Activated naive CD4-positive, alpha-beta T cell (primary cell): ENCODE measurements at places on chromosomes 3 and 15.
A peak's percentile ranks its signal among the peaks of the same experiment; 100 is the strongest.

- no peak for DNase-seq
These were observed 8.4 kb downstream of the SOX2 start for GRCh38 chr3:181719991-181720680.

GRCh38 chr3:142355692-142356091 is 92.1 kb downstream of the XRN1 start:
- no peak for DNase-seq

DNA sequence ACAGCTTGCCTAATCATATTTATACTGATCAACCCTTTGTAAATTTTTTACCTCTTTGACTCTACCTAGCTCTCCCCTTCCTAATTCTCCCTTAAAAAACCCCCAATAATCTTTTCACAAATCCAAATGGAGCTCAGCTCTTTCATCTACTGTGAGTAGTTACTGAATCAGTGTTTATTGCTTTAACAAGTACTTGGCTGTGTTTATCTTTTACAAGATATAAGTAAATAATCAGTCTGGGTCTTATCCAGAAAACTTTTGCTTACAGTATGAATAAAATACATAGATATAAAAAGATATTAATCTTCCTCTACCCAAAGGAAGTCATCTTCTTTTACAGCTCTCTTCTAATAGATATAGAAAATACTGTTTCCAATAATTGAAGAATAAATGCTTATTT is 366.4 kb downstream of the RAP2B start:
- no peak for DNase-seq

DNA sequence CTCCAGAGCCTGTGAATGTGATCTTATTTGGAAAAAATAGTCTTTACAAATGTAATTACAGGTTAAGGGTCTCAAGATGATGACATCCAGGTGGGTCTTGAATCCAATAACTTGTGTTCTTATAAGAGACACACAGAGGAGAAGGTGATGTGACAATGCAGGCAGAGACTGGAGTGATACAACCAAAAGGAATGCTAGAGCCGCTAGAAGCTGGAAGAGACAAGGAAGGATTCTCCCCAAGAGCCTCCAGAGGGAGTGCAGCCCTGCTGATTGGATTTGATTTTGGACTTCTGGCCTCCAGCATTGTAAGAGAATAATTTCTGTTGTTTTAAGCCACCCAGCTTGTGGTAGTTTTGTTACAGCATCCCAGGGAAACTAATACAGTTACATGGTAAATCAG is 9.7 kb downstream of the MYH15 start:
- DNase-seq = no peak

DNA sequence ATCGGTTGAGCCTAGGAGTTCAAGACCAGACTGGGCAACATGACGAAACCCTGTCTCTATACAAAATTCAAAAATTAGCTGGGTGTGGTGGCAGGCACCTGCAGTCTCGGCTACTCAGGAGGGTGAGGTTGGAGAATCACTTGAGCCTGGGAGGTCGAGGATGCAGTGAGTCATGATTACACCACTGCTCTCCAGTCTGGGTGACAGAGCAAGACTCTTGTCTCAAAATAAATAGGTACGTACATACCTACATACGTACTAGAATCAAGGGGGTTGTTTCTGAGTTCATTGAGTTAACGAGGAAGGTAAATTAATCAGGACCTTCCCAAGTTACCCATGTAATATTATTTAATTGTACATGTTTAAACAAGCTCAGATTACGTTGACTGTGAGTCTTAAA is 97.5 kb downstream of the CHL1 start:
- no peak for DNase-seq

GRCh38 chr3:125150525-125151441 is 61.8 kb downstream of the SLC12A8 start:
- DNase-seq = no peak

GRCh38 chr3:193333229-193333628 is 45.3 kb downstream of the ATP13A5 start:
- no peak for DNase-seq

DNA sequence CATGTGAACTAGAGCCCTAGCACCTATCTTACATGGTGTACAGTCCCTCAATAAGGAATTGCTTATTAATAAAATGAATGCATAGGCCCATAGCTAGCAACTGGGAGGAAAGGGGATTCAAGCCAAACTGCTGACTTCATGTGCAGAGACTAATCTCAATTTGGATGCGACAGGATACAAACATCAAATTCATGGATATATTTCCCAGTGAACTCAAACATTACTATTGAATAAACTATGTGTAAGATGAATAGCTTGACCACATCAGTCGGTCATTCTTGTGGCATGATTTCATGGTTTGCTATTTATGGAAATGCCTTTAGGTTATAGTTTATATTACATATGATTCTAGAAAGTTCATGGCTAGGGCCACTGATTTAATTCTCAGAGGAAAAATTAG is 268.6 kb upstream of the SLITRK3 start:
- DNase-seq = no peak

DNA sequence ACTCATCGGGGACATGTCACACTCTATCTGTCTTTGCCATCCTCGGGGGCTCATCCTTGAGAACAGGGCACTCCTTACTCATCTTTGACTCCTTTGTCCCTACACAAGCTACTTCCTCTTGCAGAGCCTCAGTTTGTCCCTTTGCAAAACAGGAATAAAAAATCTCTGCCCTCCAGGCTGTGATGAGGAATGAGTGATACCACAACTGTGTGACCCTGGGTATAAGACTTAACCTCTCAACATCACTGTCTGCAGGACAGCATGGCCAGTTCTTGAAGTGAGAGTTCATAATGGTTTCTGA is 48.5 kb downstream of the IQSEC1 start:
- DNase-seq = no peak

DNA sequence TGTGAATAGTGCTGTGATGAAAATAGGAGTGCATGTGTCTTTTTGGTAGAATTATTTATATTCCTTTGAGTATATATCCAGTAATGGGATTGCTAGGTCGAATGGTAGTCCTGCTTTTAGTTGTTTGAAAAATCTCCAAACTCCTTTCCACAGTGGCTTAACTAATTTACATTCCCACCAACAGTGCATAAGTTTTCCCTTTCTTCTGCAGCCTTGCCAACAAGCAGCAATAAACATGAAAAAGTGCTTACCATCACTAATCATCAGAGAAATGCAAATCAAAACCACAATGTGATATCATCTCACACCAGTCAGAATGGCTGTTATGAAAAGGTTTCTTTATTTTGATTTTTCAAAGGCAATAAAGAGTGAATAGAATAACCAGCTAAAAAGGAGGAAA is 1105.9 kb downstream of the NAALADL2 start:
- no peak for DNase-seq

GRCh38 chr3:3782457-3782856 is 16.8 kb upstream of the LRRN1 start:
- DNase-seq = no peak

DNA sequence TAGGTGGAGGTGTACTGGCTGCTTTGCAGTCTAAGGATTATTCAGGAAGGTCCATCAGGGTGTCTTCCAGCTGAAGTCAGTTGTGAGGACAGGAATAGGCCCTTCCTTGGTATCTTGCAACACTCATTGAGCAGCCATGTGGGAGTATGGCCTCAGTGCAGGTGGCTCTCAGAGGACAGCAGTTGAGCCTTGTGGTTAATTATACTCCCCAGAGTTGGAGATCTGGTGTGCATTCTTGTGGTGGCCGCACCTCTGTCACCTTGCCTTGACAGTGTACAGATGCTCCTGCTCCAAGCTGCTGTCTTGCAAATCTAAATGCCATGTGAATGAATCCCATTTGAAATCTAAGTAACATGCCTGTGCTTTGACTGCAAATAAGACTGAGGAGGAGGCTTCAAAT is 339.9 kb upstream of the BCHE start:
- DNase-seq = no peak

GRCh38 chr15:33131552-33132232 is 62.8 kb downstream of the FMN1 start:
- DNase-seq = no peak

DNA sequence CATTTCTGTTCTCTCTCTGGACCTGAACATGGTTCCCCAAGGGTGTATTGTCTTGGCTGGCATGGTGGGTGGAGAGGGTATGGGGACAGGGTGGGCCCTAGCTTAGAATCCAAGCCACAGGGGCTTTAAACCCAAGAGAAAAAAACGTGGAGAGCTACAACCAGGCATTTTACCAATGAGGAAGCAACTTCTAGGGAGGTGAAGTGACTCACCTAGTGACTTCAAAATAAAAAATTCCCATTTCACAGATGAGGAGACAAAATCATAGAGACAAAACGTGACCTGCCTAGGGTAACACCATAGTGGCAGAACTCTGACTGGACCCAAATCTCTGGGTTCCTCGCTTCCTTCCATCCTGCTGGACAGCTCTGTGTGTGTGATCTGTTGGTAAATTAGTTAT is 216.8 kb downstream of the RPLP1 start:
- no peak for DNase-seq

DNA sequence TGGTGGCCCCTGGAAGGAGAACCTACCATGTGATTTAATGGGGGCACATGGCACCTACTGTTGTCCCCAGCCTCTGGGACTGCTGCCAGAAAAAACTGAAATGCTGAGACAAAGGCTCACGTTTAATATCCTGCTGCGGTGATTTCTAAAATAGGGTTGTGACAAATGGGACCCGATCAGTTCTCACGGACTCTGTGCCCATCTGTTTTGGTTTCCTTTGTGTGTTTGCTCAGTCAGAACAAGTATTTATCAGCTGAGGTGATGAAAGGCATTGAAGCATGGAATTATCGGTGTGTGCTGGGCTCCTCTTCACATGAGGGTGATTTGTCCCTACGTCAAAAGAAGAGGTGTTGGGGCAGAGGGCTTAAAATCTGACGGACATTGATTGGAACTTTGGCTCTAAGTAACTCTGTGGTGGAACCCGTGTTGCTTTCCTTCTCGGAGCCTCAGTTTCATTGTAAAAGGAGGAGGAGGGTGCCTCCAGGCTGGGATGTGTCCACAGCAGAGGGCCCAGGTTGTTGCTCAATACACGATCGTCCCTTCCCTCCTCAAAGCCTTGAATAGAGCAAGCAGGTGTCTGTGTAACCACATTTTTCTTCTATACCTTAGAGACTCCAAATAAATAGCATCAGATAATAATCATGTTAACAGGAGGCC is 283.3 kb upstream of the RGMA start:
- no peak for DNase-seq

DNA sequence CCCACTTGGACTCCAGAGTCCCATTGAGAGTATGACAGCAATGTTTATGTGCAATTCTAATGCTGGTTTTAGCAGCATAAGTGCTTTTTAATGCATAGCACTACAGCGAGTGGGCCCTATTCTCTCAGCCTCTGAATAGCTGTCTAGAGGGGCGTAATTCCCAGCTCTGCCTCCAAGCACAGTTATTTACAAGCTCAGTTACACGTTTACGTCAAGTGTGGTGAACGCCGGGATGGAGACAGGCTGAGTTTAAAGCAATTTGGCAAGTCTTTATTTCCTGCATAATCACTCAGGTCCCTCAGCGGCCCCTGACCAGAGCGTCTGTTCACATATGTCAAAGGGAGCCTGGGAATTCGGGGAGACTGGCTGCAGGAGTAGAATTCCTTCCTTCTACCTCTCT is 43.9 kb downstream of the SOX14 start:
- no peak for DNase-seq

- DNase-seq = no peak
These were observed 96.9 kb upstream of the WNT5A start for GRCh38 chr3:55584030-55584429.

- no peak for DNase-seq
These were observed 7.0 kb downstream of the CCR2 start for GRCh38 chr3:46360907-46361306.

DNA sequence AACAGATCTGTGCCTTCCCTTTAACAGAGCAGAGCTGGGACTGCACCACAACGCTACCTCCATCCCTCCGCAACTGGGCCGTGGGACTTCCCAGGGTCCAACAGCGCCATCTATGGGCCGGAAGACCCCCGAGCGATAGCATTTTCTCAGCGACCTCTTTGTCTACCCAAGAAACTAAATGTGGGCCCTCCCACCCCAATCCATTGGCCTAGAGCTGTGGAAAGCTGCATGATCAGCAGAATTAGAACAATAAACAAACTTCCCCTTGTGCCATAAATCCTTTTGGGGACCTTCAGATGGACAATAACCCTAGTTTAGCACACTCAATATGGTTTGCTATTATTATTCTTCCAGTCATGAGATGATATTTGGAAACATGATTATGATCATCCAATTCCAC is 74.8 kb upstream of the NTRK3 start:
- DNase-seq = peak; percentile 2

DNA sequence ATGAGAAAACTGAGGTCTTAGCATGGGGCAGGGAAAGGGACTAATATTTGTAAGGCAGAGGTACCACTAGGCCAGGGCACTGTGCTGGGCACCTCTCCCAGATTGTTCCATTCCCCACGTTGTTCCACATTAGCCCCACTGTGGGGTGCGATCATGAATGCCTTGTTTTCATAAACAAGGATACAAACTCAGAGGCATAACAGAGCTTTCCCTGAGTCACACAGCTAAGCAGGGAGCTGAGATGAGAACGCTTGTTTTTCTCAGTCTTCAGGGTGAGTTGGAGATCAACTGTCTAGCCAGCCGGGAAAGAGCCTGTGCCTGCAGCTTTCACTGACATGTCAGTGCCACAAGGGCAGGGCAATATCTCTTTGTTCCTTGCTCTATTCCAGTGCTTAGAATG is 47.9 kb upstream of the ITGA11 start:
- no peak for DNase-seq

DNA sequence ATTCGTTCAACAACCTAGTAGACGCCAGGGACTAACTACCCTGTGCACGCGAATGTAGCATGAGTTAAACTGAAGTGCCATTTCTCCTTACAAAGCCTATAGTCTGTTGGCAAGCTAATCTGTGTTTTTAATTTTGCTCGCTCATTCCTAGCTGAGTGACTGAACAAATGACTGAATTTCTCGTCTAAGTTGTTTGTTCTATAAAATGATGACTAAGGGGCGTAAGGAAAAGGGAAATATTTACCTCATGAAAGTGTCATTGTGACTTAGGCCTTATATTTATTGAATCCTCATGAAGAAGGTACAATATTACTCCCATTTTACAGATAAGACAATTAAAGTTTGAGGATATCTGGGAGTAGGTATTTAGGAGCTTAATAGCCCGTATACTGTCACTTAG is 818.3 kb upstream of the ALCAM start:
- no peak for DNase-seq

GRCh38 chr15:56371495-56372147 is 6.4 kb downstream of the TEX9 start:
- DNase-seq = no peak

DNA sequence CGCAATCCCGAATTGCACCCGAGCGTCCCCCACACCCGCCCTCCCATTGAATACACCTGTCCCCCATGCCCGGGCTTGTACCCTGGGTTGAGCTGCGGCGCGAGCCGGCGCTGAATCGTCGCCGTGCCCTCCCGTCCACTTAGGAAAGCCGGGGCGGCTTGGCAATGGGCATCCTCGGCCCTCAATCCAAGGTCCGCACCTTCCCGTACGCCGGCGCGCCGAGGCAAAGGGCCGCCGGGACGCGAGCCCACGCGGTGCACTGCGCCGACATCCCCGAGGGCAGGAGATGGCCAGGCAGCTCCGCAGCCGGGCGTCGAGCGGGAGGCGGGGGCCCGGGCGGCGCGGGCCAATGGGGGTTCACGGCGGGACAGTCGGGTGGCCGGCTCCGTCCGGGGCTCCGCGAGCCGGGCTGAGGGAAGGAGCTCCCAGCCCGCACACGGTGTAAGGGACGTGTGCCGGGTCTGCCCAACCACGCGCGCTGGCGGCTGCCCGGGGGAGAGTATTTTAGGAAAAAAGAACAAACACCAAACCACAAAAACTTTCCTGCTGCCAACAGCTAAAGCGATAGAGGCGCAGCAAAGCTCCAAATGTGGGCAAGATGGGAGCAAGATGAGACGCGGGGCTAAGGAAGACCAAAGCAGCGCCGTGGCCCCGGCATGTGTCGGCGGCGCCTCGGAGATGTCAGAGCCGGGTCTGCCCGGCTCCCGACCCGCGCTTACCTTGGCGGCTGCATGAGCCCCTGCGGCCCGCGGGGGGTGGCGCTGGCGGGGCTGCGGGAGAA is 621 bp downstream of the RGMA start:
- no peak for DNase-seq
